H54 (cell line): ENCODE measurements at places on chromosomes 13 and 19.

GRCh38 chr13:99422586-99423220 lies 78.6 kb upstream of the TM9SF2 start:
- no peak for DNase-seq

DNA sequence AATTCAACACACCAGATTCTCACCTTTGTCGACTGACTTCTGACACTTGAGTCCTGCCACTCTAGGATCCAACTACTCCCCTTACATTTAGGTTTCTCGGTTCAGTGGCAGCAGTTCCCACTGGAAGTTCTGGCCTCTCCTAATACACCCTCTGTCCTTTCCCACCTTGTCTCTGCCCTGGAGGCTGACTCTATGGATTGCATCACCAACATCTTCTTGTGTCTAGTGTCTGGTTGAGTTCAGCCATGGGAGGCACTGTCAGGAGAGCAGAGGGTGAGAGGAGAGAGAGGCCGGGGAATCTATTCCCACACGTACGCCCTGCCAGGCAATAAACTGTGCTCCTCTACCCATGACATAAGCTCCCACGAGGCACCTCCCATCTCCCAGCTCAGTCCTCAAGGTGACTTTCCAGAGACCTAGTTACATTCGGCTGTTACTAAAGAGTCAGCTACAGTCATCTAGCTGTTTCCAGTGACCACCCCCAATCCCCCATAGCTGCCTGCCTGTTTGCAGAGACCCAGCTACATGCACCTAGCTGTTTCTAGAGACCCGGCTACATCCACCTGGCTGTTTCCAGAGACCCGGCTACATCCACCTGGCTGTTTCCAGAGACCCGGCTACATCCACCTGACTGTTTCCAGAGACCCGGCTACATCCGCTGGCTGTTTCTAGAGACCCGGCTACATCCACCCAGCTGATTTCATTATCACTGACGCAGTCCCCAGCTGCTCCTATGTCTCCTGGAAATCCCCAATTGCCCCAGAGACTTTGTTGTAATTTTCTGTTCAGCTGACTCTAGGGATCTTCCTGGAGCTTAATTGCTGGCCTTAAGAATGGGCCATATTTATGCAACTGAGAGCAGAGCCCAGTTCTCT lies 8.1 kb upstream of the LILRB4 start:
- DNase-seq: no peak

- DNase-seq: no peak
Measured at GRCh38 chr13:110015253-110015652, 228.9 kb upstream of the IRS2 start.

GRCh38 chr19:17965370-17966128 lies 1.4 kb upstream of the KCNN1 start:
- no peak for DNase-seq

GRCh38 chr19:12656899-12657571 lies 9.5 kb downstream of the MAN2B1 start:
- no peak for DNase-seq

- DNase-seq: no peak
Measured at GRCh38 chr19:35913589-35913988, 5.5 kb upstream of the TYROBP start.

GRCh38 chr19:9531933-9532332 lies 6.5 kb downstream of the ZNF426 start:
- DNase-seq: no peak
